ENCODE measurements at places on chromosomes 2 and 18.

DNA sequence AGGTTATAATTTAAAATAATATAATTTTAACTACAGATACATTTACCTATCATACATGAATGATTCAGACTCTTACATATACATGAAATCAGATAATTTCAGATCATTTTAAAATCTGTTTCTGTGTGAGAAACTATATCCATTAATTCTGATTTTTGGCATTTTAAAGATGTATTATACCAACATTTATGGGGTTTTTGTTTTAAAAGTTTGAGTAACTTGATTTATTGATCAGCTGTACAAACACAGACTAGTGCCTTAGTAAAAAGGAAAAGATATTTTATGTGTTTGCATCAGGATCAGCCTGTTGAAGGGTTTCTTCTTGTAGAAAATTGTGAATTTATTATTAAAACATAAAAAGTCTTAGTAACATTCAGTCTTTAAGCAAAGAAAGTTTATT lies 59.9 kb downstream of the KIAA1328 start:
- DNase-seq, result no peak

DNA sequence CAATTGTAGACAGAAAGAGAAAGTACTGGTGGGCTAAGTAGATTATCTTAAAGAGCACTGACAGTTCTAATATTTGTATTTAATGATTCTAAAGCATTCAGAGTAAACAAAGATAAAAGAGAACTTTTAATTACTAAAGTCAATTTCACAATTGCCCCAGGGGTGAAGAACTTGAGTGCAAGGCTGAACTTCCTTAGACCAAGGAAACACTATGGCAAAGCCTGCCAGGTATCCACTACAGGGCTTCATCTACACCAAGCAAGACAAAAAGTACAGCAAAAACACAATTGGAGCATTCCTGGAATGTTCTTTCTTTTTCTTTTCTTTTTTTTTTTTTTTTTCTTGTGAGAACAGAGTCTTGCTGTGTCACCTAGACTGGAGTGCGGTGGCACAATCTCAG lies 46.9 kb upstream of the NDUFV2 start:
- no peak for DNase-seq

GRCh38 chr2:84417453-84418145 lies 41.5 kb downstream of the SUCLG1 start:
- DNase-seq, result no peak

- no peak for DNase-seq
Observed at GRCh38 chr2:2127467-2127866, 203.6 kb downstream of the MYT1L start.

DNA sequence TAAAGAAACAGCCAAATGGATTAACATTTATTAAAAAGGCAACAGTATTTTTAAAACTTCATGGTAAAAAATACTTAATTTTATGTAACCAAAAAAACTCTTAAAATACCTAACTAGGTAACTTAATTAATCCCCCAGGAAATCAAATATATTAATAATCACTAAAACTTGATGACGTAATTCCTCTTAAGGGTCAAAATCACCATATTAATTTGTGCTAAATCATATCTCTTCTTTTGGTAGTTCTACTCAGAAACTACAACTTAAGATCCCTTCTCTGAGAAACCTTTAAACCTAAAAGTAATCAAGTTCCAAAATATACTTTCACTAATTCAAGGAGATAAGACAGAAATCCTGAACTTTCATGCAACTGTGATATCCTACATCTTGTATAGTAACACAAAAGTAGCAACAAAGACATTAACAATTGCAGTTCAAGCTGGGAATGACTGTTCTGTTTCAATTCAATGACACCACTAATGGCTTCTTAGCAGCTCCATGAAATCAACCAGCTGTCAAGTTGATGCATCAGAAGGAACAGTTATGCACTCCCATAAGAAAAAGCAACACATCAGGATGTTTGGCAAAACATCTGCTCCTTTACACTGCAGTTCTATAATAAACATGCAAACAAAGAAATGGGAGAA lies 4.0 kb downstream of the BAZ2B start:
- no peak for DNase-seq

DNA sequence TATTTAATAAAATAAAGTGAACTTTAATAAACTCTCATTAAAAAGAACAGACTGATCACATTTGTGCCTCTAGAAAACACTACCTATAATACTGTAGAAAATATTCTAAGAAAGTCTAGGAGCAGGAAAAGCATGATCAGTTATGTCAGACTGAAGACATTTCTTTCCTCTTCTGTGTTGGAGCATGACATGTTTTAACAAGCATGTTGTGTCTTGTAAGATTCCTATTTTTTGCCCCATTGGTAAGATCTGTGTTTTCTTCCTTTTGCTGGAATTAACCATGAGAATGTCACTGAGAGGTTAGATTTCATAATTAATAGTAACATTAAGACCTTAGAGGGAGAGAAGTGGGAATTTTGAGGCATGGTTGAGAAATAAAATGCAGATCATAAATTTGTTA lies 27.7 kb downstream of the LAMA3 start:
- no peak for DNase-seq
